Stimulated activated CD4-positive, alpha-beta T cell treated with anti-CD3 and anti-CD28 coated beads, TNF-alpha, amount 100 ng/mL, for 24 hours (primary cell): ENCODE measurements at places on chromosomes 6 and 20.

GRCh38 chr6:130423044-130423443 lies 57.2 kb downstream of the TMEM200A start:
- DNase-seq, result no peak

GRCh38 chr6:53811082-53811481 lies 16.3 kb downstream of the LRRC1 start:
- no peak for DNase-seq

- DNase-seq, result no peak
Measured at GRCh38 chr6:28985462-28986164, 19.5 kb downstream of the ZNF311 start.

GRCh38 chr20:63101781-63102720 lies 95.3 kb upstream of the BHLHE23 start:
- DNase-seq, result peak; percentile 63

- DNase-seq, result no peak
Measured at GRCh38 chr6:108588586-108588985, 27.9 kb downstream of the FOXO3 start.

GRCh38 chr6:123925350-123925749 lies 121.7 kb downstream of the NKAIN2 start:
- DNase-seq, result no peak

- no peak for DNase-seq
Measured at GRCh38 chr6:43355862-43356590, 13.4 kb downstream of the ZNF318 start.

- DNase-seq, result no peak
Measured at GRCh38 chr6:33709605-33710295, 1.8 kb downstream of the UQCC2 start.

DNA sequence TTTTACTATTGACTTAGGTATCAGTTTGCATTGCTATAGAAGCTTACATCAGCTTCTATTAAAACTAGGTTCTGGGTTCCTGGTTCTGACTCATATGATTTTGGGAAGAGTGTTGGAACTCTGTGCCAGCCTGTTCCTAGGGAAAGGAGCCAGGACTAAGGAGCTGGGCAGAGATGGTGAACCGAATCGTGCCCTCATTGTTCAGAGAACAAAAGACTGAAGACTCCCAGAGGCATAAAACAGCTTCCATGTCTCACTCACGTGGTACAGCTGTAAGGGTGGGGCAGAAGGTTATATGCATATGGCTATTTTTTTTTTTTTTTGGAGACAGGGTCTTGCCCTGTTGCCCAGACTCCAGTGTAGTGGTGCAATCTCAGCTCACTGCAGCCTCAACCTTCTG lies 89.1 kb upstream of the THBS2 start:
- no peak for DNase-seq

- DNase-seq, result no peak
Measured at GRCh38 chr6:144265061-144265357, 20.1 kb upstream of the UTRN start.

- DNase-seq, result no peak
Measured at GRCh38 chr6:139392794-139393193, 18.3 kb upstream of the CITED2 start.

GRCh38 chr6:154923199-154923869 lies 71.8 kb upstream of the TIAM2 start:
- DNase-seq, result no peak

DNA sequence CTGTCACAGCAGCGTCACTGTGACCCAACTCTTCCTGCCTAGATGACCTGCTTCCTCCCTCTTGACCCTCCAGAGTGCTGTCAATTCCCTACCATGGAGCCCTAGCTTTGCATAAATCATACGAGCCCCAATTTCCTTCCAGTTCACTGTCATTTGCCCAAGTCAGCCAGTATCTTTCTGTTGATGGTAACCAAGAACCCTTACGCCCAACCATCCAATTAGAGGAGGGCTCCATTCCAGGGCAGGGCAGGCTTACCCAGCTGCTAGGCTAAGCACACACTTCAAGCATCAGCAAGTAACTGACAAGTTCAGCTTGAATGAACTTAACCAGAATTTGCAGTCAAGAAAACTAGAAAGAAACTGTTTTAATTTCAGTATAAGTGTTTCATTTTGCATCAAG lies 25.7 kb downstream of the WFDC3 start:
- DNase-seq, result no peak

- DNase-seq, result no peak
Measured at GRCh38 chr6:143569040-143569439, 57.5 kb upstream of the FUCA2 start.

GRCh38 chr6:2764610-2765165 lies 505 bp upstream of the WRNIP1 start:
- DNase-seq, result peak; percentile 43

- no peak for DNase-seq
Measured at GRCh38 chr20:48761023-48761785, 66.6 kb downstream of the PREX1 start.

DNA sequence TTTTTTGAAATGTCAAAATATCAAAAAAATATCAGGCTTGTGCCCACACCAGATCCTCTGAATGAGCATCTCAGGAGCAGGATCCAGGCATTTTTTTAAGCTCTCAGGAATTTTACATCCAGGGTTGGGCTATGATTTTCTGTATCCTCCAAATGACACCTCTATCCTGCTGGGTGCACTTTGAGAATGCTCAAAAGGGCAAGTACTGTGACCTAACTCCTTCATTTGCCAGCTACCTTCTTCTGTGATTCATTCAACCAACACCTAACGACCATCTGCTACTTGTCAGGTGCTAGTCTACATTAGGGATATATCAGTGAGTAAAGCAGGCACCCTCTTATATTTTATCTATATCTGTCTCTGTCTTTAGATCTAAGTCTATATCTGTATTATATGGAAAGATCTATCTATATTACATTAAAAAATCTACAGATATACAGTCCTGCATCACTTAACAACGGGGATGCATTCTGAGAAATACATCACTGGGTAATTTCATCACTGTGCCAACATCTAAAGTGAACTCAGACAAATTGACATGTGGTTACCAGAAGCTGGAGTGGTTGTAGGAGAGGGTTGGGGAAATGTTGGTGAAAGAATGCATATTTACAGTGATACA lies 131.6 kb downstream of the KIF16B start:
- DNase-seq, result no peak

- no peak for DNase-seq
Measured at GRCh38 chr20:45949542-45950329, 15.3 kb downstream of the PCIF1 start.

GRCh38 chr20:59949911-59950310 lies 8.3 kb upstream of the CDH26 start:
- no peak for DNase-seq

GRCh38 chr20:20457392-20458126 lies 89.7 kb downstream of the INSM1 start:
- no peak for DNase-seq

DNA sequence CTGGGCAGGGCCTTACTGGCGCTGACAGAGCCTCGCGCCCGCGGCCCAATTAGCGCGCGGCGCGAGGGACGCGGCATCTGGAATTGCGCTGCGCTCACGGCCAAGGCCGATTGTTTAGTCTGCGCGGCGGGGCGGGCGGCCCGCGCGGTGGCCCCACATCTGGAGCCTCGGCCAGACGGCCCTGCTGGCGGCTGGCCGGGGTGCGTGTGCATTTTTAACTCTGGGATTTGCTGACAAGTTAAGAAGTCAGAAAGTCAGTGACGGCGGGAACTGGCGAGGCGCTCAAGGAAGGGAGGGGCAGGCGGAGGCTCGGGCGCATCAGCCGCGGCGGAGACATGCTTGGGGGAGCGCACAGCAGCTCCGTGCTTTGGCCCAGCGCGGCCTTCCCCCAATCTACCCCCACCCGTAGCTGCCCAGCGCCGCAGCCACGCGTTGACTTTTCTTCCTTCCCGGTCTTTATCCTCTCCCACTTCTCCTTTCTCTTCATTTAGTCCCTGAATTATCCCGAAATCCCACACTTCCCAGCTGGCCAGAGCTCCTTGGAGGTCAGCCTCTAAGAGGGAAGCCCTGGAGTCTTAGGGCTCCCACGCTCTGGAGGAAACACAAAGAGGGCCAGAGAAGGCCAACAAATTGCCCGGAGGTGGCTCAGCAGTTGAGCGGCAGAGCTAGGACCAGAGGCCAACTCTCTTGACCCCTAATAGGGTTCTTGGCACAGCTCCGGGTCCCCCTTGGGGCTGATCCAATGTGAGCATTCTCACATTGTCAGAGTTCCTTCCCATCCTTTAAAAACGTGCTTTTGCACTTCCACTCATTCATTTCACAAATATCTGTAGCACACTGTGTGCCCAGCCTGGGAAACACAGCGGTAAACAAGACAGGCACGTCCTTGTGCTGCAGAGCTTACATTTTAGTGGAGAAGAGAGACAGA lies 40.8 kb upstream of the FOXP4 start:
- no peak for DNase-seq

DNA sequence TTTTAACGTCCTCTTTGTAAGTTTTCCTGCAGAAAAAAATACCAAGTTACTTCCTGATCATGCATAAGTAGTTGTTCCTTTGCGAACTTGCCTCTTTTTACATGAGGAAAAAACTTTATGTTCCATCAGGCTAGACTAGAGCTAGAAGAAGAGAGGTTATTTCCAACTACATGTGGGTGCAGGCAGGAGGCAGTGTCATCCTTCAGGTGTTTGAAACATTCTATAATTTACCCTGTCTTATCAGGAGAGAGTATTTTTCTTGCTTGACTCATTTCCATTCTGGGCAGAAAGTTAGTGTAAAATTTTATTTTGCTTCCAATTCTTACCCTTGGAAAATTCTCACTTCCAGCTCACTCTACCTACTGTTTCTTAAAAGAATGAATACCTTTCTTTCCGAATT lies 28.5 kb upstream of the EPHA7 start:
- no peak for DNase-seq

GRCh38 chr6:170487707-170488329 lies 65.3 kb downstream of the PSMB1 start:
- no peak for DNase-seq

GRCh38 chr6:15484140-15484539 lies 178.7 kb downstream of the DTNBP1 start:
- DNase-seq, result no peak

DNA sequence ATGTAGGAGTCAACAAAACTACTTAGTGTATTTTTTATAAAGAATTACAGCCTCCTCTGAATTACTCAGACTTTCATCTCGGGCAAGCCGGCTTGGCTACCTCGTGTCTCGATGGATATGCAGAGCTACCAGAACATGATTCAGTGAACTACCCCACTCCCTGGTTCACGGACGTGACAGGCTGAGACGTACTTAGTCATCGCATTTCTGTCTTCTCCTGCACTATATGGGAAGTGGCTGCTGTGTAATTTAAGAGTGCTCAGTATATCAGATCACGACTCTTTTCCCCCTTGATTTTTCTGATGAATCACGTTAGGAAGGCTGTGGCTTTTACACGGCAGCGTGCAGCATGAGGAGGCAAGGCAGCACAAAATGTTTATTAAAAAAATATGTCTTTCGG lies 302.7 kb upstream of the ZFP64 start:
- DNase-seq, result peak; percentile 48

DNA sequence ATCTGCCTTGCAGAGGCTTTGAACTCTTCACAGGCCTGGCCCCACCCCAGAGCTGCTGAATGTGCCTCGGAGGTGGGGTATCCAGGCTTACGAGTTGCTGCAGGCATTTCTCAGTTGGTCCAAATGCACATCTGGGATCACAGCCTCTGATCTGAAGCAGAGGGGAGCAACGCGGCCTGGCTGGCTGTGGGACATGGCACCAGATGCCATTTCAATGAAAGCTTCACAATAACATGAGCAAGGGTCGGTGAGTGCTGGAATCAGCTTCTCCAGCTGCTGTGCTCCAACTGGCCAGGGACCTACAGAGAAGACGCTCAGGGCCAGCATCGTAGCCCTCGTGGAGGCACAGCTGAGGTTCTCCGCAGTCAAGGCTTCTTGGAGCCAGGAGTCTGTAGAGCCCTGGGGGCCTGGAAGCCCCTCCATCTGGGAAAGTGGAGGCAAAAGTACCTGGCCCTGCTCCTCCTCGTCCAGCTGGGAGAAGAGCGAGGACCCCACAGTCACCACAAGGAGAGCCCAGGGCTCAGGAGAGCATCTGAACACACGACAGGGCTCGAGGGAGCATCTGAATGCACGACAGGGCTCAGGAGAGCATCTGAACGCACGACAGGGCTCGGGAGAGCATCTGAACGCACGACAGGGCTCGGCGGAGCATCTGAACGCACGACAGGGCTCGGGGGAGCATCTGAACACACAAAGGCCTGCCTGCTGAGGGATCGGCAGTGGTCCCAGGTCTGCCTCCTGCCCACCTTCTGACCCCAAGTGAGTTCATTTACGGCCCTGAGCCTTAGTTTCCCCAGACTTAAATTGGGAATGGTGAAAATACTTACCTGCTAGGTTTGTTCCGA lies 165.2 kb downstream of the DLL1 start:
- DNase-seq, result no peak

DNA sequence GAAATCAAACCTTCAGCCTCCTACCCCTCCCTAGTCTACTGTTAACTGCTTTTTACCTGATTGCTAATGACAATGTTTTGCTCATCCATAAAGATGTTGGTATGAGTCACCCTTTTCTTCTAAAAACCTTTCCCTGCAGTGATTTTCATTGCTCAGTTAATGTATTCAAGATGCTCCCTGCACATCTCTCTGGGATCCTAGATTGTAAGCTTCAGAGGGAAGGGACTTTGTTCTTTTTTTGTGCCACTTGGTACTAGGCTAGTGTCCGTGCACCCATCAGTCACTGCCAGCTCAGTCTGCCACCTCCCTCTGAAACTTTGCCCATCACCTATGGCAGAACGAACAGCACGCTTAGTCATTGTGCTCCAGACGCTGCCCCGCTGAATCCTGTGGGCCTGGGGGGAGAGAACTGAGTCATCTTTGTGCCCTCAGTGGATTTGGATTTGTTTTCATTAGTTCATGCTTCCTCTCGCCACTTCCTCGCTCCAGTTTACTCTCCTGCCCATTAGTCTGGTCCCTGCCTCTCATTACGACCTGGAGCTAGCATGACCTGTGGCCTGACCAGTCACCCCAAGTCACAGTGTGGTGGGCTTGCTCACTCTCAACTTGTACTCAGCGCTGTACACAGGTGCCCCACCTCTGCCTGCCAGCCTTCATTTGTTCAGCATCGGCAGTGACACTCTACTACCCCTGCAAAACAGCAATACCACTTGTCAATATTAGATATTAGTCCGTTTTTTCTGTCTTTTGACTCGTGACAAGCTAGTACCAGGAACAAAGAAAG lies 78.0 kb upstream of the TMEM181 start:
- DNase-seq, result no peak

DNA sequence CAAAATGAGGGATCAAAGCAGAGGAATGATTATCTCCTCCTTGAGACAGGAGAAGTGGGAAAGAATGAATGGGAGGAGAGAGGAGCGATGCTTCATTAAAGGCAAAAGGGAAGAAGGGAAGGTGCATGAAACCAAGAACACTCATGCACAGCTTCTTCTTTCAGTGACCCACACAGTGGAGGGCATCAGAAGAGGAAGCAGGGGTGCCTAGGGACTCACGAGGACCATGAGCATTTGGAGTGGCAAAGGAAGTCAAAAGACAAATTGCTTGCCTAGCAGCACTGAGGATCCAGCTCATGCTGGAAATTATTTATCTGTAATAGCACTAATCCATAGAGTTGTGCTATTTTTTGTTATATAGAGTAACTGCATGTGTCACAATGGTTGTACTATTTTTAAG lies 66.1 kb downstream of the SMLR1 start:
- DNase-seq, result no peak
